ENCODE measurements at places on chromosomes 2 and 18.

GRCh38 chr2:100692381-100692780 is 127.6 kb upstream of the NPAS2 start:
- DNase-seq: no peak

DNA sequence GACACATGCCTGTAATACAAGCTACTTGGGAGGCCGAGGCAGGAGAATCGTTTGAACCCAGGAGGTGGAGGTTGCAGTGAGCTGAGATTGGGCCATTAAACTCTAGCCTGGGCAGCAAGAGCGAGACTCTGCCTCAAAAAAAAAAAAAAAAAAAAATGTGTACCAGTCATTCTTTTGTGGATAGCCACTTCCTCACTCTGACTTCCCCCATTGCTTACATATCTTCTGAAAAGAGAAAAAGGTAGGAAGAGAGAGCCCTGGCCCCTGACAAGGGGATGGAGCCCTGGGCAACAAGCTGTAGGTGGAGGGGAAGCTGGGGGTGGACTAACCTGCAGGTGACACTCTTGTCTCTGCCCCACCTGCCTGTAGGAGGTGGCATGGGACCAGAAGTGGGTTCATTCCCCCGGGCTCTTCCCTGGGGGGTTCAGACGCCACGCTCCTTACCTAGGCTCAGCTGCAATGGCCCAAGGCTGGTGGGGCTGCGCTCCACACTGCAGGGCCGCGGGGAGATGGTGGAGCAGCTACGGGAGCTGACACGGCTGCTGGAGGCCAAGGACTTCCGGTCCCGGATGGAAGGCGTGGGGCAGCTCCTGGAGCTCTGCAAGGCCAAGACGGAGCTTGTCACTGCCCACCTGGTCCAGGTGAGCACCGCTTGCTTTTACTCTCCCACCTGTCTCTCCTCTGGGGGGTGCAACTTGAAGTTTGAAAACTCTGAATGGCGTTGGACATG is 39.1 kb downstream of the PCARE start:
- DNase-seq: no peak

DNA sequence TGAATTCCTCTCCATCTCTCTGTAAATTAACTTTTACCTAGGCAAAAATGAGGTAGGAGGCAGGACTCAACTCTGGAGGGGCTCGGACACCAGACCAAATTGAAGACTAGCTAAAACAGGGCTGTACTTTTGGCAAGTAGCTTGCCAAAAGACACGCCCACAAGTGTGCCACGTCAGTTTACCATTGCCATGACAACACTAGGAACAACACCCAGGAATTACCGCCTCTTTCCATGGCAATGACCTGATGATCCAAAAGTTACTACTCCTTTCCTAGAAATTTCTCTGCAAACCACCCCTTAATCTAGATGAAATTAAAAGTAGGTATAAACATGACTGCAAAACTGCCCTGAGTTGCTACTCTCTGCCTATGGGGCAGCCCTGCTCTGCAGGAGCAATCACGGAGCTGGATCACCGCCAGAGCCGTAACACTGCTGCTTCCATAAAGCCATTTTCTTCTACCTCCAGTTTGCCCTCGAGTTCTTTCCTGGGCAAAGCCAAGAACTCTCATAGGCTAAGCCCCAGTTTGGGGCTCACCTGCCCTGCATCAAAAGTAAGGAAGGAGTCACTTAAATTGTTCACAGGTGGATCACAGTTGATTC is 66.0 kb upstream of the FAM136A start:
- no peak for DNase-seq

GRCh38 chr2:36967236-36967876 is 1.0 kb upstream of the STRN start:
- DNase-seq: peak; percentile 20

- DNase-seq: no peak
These were observed 128.3 kb upstream of the ETAA1 start for GRCh38 chr2:67268797-67269196.

DNA sequence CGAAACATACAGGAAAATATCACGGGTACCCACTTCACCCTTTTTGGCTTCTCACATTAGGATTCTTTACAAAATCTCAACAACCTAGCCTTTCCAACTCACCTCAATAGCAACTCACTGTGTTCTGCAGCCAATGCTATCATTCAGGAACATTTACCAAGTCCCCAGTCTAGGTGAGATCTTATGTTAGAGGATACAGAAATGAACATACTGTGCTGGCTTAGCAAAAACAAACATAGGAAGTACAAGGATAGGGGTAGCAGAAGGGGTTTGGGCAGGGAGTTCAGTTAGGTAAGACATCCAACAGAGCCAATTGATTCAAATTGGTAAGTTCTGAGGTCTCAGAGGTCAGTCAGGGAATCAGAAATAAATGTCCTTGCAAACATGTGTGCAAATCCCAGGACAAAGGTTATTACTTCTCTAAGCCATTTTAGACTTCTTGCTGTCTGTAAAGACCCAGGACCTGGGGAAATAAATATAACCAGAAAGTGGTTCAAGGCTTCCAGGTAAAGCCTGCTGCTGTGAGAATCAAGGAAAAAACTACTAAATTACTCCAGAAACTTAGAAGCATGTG is 556.3 kb upstream of the CHAC2 start:
- no peak for DNase-seq

DNA sequence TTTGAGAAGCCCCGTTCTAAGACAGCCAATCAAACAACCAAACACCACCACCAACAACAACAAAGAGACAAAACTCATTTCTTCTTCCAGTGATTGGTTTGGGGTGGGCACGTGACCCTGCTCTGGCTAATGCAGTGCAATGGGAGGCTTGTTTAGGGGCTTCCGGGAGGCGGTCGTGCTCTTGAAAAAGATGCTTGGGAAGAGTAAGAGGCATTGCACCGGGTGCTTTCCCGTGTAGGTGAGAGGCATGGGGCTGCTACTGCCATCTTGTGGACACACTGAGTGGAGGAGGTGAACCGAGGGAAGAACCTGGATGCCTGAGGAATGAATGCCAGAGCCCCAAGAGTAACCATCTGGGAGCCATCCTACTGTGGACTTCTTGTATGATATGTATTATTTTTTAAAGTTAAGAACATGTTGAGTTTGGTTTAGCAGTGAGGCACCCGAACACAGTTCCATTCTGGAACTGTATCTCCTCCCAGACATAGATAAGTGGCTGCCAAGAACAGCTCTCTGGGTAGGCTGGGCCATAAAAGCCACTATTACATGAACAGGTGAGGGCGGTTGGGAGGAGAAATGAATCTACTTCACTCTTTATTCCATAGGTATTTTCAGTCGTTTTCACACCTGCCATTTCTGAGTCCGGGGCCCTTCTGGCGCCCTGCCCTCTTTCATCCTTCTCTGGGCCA is 19.1 kb upstream of the ARHGAP25 start:
- peak; percentile 62 for DNase-seq

GRCh38 chr2:68052717-68053422 is 9.9 kb downstream of the C1D start:
- no peak for DNase-seq

DNA sequence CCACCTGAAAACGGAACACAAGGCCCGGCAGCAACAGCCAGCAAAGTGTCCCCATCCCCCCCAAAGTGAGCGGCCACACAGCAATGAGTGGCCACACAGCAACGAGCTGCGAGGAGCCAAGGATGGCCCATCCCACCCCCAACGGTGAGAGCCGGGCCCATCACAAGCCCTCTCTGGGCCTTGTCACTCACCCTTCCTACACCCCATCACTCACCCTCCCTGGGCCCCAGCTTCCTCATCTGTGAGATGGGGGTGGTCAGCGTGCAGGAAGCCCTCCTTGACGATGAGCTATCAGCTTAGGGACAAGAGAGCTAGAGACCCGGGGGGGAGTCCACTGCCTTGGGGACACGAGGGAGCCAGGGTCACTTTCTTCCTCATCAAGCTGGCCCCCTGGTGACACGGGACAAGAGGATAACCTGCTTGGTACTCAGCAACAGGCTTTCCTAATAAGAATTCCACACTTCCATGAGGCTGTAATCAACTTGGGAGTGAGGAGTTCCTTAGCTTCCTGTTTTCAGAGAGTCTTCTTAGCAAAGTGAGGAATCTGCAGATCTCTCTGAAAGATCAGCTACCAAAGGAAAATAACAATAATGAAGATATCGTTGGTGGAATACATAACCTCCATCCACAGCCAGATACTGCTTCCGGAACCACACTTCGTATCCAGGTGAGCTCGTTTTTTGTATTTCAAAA is 92.8 kb downstream of the HDAC4 start:
- no peak for DNase-seq

DNA sequence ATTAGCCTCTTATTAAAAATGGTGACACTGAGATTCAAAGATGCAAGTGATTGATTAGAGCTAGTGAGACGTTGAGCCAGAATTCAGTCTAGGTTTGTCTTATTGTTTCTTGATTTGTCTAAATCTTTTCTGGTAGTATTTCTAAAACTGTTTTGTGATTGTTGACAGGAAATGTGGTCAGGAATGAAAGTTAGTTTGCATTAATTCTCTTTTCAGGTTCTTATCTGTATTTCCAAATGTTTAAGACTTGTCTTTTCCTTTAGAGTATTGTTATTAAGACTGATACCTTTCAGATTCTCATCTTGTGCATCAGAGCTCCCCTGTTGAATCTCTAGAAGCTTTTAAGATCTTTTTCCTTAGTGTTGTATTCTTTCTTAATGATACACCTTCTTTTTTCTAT is 89.3 kb downstream of the MBD5 start:
- no peak for DNase-seq

GRCh38 chr2:23399674-23400261 is 14.8 kb downstream of the KLHL29 start:
- no peak for DNase-seq

- peak; percentile 50 for DNase-seq
These were observed 52.8 kb downstream of the CLASP1 start for GRCh38 chr2:121596221-121597080.

- no peak for DNase-seq
These were observed 178.2 kb upstream of the RAB12 start for GRCh38 chr18:8431036-8431435.

- peak; percentile 34 for DNase-seq
These were observed 36.2 kb upstream of the IGFBP2 start for GRCh38 chr2:216596980-216597509.

DNA sequence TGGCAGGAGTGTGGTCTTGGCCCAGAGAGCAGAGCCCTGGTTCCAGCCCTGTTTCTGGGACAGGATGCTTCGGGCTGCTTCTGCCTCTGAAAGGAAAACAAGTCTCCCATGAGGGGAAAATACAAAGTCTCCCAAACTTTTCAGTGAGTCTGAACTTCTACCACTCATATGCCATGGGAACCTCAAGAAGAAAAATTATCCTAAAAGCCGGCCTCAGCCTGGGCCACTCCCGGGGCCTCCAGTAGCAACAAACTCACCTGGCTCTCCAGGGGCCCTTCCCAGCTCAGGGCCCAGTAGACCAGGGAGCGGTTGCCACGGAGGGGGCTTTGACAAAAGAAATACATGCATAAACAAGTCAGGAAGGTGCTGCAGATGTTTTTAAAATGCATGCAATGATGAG is 289.2 kb upstream of the HDAC4 start:
- no peak for DNase-seq

GRCh38 chr2:176415937-176416499 is 146.8 kb downstream of the MTX2 start:
- DNase-seq: no peak

- DNase-seq: peak; percentile 80
These were observed 20.3 kb upstream of the LAPTM4A start for GRCh38 chr2:20071397-20072383.

GRCh38 chr18:77106331-77106730 is 26.3 kb downstream of the MBP start:
- DNase-seq: no peak

DNA sequence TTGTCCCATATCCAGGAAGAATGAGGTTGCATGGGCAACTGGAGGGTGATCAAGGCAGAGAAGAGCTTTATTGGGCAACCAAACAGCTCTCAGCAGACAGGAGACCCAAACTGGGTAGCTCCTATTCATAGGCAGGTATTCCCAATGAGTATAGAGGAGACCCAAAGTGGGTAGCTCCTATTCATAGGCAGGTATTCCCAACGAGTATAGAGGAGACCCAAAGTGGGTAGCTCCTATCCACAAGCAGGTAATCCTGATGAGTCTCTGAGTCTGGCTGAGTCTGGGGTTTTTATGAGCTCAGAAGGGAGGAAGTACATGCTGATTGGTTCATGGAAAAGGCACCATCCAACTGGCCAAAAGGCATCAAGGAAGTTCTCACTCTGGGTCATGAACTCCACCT is 5.3 kb upstream of the GORASP2 start:
- DNase-seq: no peak

DNA sequence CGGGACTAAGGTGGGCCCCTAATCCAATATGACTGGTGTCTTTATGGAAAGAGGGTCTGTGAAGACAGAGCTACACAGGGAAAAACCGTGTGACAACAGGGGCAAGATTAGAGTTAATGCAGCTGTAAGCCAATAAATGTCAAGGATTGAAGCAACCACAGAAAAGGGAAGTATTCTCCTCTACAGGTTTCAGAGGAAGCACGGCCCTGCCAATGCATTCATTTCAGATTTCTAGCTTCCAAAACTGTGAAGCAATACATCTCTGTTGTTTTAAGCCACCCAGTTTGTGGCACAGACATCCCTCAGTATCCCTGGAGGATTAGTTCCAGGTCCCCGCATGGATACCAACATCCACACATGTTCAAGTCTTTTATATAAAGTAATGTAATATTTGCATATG is 48.8 kb downstream of the SPP2 start:
- no peak for DNase-seq

DNA sequence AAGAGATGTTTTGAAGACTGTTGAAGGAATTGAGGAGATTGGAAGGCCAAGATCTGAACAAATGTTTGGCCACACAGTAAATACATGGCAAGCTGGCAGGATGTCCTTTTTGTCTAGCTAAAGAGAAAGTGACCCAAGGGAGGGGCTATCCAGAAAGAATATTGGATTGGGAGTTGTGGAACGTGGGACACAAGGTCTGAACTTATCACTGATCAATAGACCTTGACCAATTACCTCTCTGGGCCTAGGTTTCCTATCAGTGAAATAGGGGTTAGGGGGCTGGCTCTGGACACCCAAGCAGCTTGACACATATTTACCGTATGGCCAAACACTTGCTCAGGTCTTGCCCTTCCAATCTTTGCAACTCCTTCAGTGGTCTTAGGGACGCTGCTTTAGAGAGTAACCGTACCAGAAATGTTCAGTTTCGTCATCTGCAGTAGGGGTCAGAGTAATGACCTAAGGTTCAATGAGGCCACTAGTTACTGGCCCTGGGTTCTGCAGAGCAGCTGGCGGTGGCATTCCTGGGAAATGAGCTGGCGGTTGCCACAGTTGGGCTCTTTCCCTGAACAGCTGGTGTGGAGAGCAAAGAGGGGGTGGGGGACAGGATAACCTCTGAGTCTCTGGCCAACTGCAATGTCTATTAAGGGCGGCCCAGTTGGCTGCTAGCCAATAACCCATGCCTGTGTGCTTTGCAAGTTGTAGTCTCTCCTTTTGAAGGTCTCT is 70.1 kb upstream of the STPG4 start:
- DNase-seq: peak; percentile 63

GRCh38 chr2:25877431-25878360 is 591 bp downstream of the ASXL2 start:
- peak; percentile 77 for DNase-seq

DNA sequence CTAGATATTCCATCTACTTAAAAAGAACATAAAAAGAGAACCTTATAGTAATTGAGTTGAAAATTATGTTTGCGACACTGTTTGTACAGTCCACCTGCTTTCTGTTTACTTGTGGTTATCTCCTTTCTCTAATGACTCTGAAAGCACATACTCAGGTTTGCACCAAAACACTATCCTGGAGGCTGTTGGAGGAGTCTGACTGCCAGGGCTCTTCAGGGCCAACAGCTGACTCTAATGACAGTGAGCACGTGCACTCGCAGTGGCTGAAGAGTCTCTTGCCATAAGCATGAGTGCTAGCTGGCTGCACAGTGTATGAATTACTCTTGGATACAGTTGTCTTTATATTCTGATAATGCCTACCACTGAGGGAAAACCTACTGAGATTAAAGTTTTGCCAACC is 16.7 kb upstream of the GLS start:
- DNase-seq: no peak

- no peak for DNase-seq
These were observed 571.9 kb upstream of the CNTNAP5 start for GRCh38 chr2:123453046-123453700.
